Dermis blood vessel endothelial cell (primary cell): ENCODE measurements at places on chromosomes 2 and 18. TPM values are rescaled to one million over a fixed set of nuclear protein-coding genes. Genes with fewer than 3 reads are reported as not detected.

LHCGR gene
- not detected in 2 replicates for total RNA-seq

RAPH1 gene
- 38.6 and 67.8 TPM in 2 replicates for total RNA-seq

GPR45 gene
- not detected in 2 replicates for total RNA-seq

ANKRD62 gene
- total RNA-seq: not detected in 2 replicates

VPS54 gene
- 24.0 and 29.4 TPM in 2 replicates for total RNA-seq

DNA sequence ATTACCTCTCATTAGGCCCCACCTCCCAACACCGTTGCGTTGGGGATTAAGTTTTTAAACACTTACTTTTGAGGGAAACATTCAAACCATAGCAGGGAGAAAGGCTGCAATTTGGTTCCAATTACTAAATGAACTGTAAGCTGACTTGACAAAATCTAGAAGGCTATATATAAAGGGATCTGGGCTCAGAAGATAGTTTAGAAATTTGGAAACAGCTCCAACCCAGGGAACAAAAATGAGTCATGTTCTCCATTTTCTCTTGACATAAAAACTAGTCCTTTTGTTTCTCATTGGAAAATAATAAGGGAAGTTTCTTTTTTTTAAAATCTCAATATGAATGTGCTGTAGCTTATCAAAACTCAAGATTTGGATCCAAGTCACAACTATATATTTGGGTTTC, 17.5 kb downstream of the MOGAT1 start:
- no peak for DNase-seq

GRCh38 chr18:46712406-46712805, 44.4 kb downstream of the ST8SIA5 start:
- DNase-seq: no peak

GRCh38 chr18:65988386-65988785, 237.6 kb downstream of the CDH7 start:
- DNase-seq: no peak

DNA sequence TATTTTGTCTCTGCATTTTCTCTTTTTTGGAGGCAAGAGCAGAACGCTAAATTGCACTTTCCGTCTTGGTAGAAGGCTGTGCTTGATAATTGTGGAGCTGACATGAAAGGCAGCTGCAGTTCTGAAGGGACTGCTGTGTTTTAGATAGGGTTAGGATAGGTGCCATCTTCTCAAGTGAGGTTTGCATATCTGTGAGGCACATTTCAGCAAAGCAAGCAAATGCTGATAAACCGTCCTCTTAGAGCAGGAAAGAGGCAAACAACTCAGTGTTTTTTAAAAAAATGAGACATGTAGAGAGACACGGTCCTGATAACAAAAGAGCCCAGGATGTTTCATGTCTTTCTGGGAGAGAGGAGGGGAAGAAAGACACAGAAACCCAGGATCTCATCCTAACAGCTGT, 217.7 kb downstream of the SOCS6 start:
- no peak for DNase-seq

DNA sequence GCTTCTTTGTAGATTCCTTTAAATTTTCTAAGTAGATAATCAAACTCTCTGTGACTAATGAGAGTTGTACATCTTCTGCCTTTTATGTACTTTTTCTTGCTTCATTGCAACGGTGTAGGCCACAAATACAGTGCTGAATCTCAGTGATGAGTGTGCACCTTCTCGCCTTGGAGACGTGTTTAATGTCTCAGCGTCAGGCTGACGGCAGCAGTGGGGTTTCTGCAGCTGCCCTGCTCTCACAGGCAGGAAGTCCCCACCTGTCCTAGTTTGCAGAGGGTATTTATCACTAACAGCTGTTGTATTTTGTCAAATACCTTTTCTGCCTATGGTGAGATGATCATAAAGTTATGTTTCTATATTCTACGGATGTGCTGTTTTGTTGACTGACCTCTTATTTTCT, 13.3 kb downstream of the AGXT start:
- no peak for DNase-seq

- DNase-seq: no peak
Measured at GRCh38 chr18:59360381-59360780, 1.3 kb upstream of the LMAN1 start.

- DNase-seq: peak; percentile 53
Measured at GRCh38 chr2:128379021-128380015, 60.6 kb upstream of the HS6ST1 start.

DNA sequence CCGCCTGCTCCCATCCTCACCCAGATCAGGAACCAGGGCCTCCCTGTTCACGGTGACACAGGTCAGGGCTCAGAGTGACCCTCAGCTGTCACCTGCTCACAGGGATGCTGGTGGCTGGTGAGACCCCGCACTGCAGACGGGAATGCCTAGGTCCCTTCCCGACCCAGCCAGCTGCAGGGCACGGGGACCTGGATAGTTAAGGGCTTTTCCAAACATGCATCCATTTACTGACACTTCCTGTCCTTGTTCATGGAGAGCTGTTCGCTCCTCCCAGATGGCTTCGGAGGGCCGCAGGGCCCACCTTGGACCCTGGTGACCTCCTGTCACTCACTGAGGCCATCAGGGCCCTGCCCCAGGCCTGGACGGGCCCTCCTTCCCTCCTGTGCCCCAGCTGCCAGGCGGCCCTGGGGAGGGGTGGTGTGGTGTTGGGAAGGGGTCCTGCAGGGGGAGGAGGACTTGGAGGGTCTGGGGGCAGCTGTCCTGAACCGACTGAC, 31.7 kb downstream of the GPC1 start:
- DNase-seq: no peak

- DNase-seq: no peak
Measured at GRCh38 chr2:72695676-72696075, 130.2 kb downstream of the EXOC6B start.

GRCh38 chr2:36337354-36337753, 18.2 kb upstream of the CRIM1 start:
- DNase-seq: no peak
